ENCODE measurements at places on chromosomes 3 and 15.
A peak's percentile ranks its signal among the peaks of the same experiment; 100 is the strongest.

DNA sequence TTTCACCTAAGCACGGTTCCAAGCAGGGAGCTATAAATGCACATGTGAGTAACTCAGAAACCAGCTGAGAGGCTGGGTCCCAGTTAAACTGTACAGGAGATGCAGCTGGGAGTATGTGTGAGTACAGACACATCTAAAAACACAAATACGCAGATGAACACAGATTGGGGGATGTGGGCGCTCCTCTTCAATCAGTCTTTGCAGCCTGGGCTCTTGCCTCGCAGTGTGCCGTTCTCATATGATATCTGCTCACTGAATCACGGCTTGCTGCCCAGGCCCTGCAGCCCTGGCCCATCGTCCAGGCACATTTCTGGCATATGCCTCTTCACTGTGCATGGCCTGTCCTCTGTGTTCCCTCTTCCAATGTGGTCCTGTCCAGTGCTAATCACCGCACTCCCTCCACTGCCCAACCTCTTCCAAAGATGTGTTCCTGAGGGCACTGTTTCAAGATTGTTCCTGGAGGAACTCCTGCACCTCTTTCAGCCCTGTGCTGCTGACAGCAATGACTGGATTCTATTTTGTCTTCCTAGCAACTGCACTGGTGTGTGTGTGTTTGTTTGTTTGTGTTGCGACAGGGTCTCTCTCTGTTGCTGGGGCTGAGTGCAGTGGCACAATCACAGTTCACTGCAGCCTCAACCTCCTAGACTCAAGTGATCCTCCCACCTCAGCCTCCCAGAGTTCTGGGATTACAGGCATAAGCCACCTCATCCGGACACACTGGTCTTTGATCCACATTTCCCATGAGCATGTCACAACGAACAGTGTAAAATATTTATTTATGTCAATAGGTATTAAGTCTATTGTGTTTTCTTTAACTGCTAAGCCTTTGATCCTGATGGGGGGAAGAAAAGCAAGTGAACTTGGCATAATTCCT lies 17.0 kb downstream of the CA12 start:
- DNase-seq = no peak

GRCh38 chr3:193879864-193880242 lies 256.1 kb upstream of the HES1 start:
- DNase-seq = no peak

- no peak for DNase-seq
Observed at GRCh38 chr3:4754180-4755086, 224.8 kb upstream of the BHLHE40 start.

DNA sequence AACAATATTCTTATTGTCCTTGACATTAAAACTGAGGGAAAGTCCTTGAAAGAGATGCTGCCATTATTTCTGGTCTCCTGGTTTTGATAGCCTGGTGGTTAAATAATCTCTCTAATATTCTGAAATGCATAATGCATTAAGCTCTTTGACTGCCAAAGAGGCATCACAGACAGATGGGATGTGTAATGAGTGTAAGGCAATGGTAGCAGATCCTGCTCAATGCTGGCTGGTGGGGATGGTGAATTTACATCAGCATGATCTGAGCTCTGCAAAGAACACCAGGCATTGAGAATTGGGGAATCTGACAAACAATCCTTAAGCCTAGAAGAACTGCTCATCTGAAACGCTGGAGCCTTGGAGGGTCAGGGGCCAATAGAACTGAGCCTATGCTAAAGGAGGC lies 528.6 kb upstream of the LMCD1 start:
- no peak for DNase-seq

- DNase-seq = peak; percentile 71
Observed at GRCh38 chr3:178847190-178847589, 224.4 kb downstream of the ZMAT3 start.

GRCh38 chr3:125121246-125122010 lies 65.6 kb upstream of the HEG1 start:
- no peak for DNase-seq

GRCh38 chr15:77026501-77027110 lies 31.7 kb downstream of the PSTPIP1 start:
- DNase-seq = no peak

DNA sequence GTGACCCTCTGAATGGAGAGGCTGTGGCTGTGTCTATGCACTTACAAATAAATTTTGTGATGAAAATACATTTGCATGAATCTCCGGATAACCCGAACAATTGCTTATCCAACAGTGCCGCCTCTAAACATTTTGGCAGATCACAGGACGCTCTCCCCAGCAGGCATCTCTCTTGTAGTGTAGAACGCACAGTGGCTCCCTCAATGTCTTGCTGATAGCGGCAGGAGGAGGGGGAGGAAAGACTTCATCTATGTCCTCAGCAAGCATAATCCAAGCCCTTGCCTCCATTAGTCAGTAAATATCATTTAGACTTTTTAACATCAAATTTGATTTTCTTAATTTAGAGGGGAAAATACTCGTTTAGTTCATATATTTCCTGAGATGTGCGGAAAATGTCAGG lies 318.1 kb upstream of the IGF1R start:
- DNase-seq = no peak

Measured in right lung (tissue), 10 donors.